A549 treated with RU486 at 1 μM for 4 hours (cell line): ENCODE measurements at places on chromosomes 11 and 22. TPM values are rescaled to one million over a fixed set of nuclear protein-coding genes. Genes with fewer than 3 reads are reported as not detected.

TBX1 gene
- 2.8 to 5.1 TPM (median 4.1 TPM) in 5 replicates for total RNA-seq

CCDC73 gene
- not detected in 5 replicates for total RNA-seq

ALKBH3 gene
- total RNA-seq, result 25.8 to 29.9 TPM (median 27.9 TPM) in 5 replicates

RHBDD3 gene
- 20.0 to 28.0 TPM (median 26.0 TPM) in 5 replicates for total RNA-seq

CRYBA4 gene
- not detected in 5 replicates for total RNA-seq
